Muscle of leg (tissue), 16 donors: ENCODE measurements at places on chromosomes 5 and 9.

GRCh38 chr9:81227507-81228245, 461.7 kb downstream of the TLE1 start:
- no peak for DNase-seq

DNA sequence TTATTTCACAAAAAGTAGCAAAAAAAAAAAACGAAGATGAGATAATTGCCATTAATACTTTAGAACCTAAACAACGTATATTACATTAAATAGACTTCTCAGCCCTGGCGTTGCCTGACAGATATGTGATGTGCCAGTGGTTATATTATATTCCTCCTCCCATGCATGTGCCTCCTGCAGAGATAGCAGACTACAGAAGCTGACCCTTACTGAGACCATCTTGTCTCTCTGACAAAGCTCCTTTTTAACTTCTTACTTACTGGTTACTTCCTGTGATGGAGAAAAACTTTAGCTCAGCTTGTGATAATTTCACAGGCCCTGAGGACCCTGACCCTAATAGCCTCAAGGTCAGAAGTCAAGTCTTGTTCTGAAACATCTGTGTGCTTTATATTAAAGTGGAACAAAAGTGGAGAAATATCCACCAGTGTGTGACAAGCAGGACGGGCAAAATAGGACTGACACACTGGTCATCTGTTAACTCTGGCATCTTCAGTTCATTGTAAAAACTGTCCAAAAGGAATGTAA, 80.6 kb upstream of the POU5F2 start:
- DNase-seq: no peak

- DNase-seq: peak; percentile 30
These were observed 60.4 kb downstream of the GHR start for GRCh38 chr5:42483472-42484154.

DNA sequence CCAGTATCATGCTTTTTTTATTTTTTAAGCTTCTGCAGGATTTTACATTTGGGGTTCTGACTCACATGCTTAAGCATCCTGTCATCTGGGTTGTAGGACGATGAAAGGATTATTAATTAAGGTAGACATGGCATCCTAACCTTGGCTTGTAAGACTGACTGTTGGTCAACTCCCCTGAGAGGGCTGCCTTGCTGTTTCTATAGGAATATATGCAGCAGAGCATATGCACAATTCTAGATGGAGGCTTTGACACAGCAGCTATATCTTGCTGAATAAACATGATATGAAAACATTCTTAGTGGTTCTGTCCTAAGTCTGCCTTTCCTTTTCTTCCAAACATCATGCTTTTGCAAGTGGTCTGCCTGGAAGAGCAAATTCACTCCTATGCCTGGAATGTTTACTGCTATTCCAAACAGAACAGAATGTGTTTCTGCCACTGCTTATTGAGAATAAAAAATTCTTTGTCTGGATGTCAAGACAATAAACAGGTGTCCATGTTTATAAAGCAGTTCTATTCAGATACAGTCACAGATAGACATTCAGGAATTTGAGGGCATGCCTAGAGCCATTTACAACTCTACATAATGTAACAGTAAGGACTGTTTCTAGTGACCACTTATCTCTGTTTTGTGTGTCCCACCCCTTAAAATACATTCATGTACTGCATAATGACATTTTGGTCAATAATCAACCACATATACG, 166.2 kb upstream of the PPP2R2B start:
- DNase-seq: no peak

- no peak for DNase-seq
These were observed 13.6 kb upstream of the AFAP1L1 start for GRCh38 chr5:149257889-149258705.

GRCh38 chr9:12930906-12931305, 156.1 kb downstream of the LURAP1L start:
- DNase-seq: no peak

- no peak for DNase-seq
These were observed 95.3 kb upstream of the VLDLR start for GRCh38 chr9:2526071-2526828.

DNA sequence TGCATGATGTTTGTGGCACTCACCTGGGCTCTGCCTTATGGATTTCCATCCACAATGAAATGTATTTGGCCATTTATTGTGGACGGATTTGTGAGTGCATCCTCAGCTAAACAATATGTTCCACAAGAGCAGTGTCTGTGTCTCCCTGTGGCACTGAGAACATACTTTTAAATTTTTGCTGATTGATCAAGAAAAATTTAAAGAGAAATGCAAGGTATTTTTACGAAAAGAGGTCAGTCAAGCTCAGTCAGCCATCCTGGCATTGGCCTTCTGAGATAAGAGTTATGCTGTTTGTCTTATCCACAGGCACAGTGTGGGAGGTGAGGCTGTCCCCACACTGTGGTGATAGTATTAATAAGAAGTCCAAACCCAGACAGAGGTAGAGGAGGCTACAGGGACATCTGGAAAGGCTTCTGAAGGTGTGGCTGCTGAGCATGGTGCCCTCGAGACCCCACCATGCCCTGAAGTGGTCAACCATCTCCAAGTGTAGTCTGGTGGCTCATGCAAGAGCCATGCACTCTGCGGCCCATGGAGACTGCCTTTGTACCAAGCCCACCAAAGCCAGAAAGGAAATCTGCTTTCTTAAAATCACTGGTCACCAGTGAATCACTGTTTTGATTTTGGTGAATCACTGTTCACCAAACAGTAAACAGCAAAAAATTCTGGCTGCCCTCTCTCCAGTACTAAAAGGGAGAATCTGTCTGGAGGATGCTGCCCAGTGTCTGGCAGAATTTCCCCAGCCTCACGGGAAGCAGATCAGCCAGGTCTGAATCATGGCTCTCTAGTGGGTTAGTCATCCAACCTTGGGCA, 28.8 kb downstream of the SPOCK1 start:
- no peak for DNase-seq

- DNase-seq: peak; percentile 18
These were observed 74.5 kb upstream of the PANK3 start for GRCh38 chr5:168653626-168654025.

- no peak for DNase-seq
These were observed 111.9 kb downstream of the CNTLN start for GRCh38 chr9:17246770-17247169.

- peak; percentile 30 for DNase-seq
These were observed 2.3 kb downstream of the COL27A1 start for GRCh38 chr9:114157516-114158176.

DNA sequence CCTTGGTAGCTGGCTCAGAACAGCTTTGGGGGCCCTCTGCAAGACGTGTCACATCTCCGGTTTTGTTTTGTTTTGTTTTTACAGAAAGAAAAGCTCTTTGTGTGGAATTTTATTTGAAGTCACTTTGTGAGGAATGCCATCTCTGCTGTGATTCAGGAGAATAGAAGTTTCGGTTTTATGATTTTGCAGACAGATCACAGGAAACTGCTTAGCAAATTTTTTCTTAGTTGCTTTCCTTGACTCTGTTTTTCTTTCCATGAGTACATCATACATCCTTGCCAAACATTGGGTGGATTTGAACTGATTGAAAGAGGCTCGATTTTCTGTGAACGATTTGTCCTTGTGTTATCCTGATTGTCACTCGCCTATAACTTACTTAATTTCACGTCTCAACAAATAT, 5.1 kb downstream of the SEMA5A start:
- DNase-seq: peak; percentile 38

DNA sequence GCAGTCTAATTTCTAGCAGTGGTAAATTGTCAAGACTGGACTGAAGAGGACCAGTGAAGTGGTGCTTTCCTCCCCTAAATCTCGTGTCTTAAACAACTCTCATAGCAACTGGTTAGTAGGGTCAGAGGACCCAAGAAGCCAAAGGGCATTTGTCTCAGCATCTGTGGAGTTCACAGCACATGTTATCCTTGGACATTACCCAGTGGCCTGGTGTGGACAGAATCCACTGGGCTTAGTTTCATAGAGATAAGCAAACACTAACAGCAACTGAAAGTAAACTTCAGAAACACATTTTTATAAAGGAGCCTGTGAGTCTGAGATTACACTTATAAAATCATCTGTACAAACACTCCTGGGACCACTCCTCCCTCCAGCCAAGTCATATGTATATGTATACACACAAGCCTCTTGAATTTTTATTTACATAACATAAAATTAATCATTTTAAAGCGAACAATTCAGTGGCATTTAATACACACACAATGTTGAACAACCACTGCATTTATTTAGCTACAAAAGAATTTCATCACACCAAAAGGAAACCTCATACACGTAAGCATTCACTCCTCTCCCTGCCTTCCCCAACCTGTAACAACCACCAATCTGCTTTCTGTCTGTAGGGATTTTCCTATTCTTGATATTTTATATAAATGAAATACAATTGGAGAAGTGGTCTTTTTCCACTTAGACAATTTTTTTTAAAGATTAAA, 457.8 kb downstream of the RASEF start:
- peak; percentile 59 for DNase-seq

- DNase-seq: no peak
These were observed 60.5 kb upstream of the CD180 start for GRCh38 chr5:67257077-67257476.

GRCh38 chr9:137689745-137690529, 71.1 kb downstream of the EHMT1 start:
- no peak for DNase-seq

GRCh38 chr5:73693573-73694061, 67.6 kb downstream of the ARHGEF28 start:
- DNase-seq: no peak

GRCh38 chr5:158398360-158399201, 539.6 kb upstream of the CLINT1 start:
- DNase-seq: peak; percentile 55

DNA sequence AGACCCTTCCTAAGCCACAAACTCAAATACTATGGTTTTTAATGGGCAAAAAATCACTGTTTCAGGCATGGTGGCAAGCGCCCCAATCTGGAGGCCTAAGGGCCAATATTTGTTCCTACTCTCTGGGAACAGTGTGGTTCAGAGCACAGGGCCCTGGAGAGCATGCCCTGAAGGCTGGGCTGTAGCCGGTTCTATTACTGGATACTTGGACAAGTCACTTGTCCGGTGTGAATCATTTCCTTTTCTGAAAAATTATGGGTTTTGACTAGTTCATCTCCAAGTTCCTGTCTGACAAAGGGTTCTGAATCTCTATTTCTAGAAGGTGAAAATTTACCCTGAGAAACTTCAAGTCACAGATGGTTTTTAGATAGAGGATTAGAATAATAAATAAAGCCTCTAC, 75.0 kb downstream of the OTULIN start:
- DNase-seq: peak; percentile 35

- no peak for DNase-seq
These were observed 129.5 kb upstream of the GAS1 start for GRCh38 chr9:87076825-87077224.

DNA sequence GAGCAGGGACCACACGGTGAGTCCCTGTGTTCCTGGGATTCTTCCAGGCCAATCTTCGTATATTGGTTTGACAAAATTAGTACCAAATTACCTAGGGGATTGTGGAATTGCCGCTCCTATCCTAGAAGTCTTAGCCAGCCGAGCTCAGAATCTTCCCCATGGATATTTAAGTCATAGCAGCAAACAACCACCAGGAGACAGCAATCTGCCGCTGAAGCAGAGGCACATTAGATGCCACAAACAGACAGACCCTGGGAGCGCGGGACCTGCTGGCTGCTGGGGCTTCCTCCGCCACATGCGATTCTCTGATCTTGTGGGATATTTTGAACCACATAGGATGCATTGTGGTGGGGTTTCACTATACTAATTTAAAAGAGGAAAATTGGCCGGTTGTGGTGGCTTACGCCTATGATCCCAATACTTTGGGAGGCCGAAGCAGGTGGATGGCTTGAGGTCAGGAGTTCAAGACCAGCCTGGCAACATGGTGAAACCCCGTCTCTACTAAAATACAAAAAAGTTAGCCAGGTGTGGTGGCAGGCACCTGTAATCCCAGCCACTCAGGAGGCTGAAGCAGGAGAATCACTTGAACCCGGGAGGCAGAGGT, 31.7 kb upstream of the ZBTB43 start:
- DNase-seq: no peak

GRCh38 chr5:107436201-107436600, 234.5 kb downstream of the EFNA5 start:
- DNase-seq: no peak

- DNase-seq: peak; percentile 42
These were observed 19.8 kb downstream of the IFT74 start for GRCh38 chr9:26975728-26976707.

DNA sequence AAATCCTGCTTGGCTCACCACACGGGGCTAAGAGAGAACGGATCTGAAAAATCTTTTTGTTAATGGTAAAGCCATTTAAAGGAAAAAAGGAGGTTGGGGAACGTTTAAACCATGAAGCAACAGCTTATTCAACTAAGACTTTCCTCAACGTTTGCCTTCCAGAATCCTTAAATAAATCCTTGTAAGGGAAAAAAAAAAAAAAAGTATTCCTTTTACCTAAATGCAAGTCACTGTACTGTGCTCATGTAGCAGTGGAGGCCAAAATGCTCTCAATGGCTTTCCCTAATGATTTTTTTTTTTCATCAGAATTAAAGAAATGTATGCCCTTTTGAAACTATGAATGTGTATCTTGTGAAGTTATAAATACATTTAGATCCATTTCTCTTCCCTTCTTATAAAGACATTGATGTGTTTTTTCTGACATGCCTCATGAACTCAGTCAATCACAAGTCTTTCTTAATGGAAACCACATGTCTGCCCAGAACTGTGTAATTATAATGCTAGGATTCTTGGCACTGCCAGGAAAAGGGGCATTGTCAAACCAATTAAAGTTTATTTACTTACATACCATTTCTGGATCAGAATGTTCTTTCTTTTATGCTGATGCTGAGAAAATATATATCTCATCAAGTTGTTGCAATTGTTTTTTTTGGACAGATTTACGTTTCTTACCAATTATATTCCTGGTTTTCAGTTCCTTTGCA, 107.5 kb downstream of the EBF1 start:
- DNase-seq: peak; percentile 78

- no peak for DNase-seq
These were observed 73.5 kb upstream of the ALDH1A1 start for GRCh38 chr9:73026375-73026774.

- DNase-seq: no peak
These were observed 276.6 kb downstream of the GADD45G start for GRCh38 chr9:89881431-89881830.

GRCh38 chr9:38213631-38214299, 144.7 kb upstream of the SHB start:
- no peak for DNase-seq

- DNase-seq: no peak
These were observed 7.8 kb downstream of the LCN10 start for GRCh38 chr9:136734837-136735496.

DNA sequence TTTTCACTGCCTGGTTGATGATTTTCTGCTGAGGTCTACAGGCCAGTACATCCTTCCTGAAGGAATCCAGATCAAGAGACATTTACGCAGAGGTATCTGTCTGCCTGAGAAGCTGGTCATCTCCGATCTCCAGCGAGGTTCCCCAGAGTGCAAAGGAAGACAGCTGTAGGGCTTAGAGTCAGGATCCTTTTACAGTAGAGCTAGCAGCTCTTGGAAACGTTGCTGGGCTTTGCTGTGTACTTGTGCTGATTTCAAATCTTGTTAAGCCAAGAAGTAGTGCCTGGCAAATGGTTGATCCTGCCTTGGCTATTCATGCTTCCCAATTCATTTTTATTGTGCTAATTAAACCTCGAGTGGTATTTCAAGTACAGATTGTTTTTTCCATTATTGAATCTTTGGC, 48.9 kb downstream of the NTRK2 start:
- DNase-seq: peak; percentile 89
